ENCODE measurements at places on chromosomes 16 and 17. TPM values are rescaled to one million over a fixed set of nuclear protein-coding genes. Genes with fewer than 3 reads are reported as not detected.

PDP2 gene
- 38.1 TPM for total RNA-seq

FOXJ1 gene
- 11.6 TPM for total RNA-seq

ZSCAN10 gene
- 0.09 TPM for total RNA-seq

CACNG5 gene
- total RNA-seq = not detected

GRCh38 chr16:48323783-48324775 lies 61.1 kb downstream of the SIAH1 start:
- no peak for DNase-seq

DNA sequence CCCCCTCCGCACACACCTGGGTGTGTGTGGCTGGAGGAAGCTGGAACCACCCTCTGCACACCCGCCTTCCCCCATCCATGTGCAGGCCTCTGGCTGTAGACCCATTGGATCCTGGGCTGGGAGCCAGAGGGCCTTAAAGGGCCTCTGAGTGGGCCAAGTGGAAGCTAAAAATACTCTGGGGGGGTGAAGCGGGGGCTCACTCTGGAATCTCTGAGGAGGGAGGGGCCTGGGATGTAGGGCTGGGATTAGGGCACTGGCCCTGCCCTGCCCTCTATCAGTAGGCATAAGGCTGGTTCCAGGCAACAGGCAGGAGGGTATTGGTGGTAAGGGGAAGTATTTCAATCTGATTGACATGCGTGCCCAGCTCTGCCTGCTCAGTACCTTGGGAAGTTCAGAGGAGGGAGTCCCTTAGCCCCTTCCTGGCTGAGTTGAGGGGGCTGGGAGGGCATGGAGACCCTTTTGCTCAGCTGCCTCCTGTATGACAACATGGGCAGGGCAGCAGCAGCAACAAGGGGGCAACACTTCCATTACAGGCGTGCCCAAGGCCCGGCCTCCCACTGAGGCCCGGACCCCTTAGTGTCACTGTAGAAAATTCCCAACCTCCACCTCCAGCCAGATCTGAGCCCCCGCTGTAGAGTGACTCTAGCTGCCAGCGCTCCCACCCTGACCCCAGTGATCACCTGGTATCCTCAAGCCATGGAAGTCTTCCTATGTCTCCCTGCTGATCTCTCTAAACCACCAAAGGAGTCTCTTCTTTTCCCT lies 5.2 kb downstream of the ITGA3 start:
- no peak for DNase-seq

DNA sequence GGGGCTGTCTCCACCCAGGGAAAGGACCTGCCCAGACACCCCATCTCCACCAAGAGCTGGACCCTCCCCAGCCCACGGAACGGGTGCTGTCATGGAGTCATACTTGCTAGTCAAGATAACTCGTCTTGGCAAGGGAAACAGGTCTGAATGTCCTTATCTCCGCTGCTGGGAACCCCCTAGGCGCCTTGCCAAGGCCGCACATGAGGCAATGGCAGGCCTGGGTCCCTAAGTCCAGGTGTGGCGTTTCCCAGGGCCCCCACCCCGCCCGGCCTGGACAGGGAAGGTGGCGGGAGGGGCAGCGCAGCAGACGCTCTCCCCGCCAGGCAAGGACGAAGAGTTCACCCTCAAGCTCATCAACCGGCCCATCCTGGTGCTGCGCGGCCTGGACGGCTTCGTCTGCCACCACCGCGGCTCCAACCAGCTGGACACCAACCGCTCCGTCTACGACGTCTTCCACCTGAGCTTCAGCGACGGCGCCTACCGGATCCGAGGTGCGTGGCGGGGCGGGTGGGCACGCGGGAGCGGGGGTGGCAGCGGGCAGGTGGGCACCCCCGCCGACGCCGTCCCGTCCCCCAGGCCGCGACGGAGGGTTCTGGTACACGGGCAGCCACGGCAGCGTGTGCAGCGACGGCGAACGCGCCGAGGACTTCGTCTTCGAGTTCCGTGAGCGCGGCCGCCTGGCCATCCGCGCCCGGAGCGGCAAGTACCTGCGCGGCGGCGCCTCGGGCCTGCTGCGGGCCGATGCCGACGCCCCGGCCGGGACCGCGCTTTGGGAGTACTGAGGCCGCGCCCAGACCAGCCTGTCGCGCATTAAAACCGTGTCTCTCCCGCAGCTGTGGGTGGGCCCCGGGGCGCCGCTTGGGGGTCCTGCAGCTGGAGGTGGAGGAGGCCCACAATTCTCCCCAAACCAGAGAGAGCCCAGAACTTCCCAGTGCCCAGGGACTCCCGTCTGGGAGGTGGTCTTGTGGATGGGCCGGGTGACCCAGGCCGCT lies 8.4 kb downstream of the FSCN2 start:
- no peak for DNase-seq

DNA sequence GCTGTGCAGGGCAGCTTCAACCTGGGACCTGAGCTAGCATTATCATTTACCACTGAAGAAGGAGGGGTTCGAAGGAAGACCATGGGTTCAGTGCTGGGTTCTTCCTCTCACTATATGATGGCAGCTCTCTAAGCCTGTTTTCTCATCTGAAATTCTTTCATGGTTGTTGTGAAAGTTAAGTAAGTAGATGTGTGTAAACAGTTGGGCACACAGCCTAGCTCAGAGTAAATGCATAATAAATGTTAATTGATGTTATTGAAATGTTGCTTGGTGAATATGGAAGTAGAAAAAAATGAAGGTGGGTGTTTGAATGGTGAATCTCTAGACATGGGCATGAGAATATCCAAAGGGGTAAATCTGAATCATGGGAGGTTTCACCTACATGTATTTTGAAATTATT lies 9.1 kb downstream of the CEP95 start:
- no peak for DNase-seq

GRCh38 chr17:49496183-49496866 lies 1.2 kb downstream of the NGFR start:
- peak; percentile 89 for DNase-seq

DNA sequence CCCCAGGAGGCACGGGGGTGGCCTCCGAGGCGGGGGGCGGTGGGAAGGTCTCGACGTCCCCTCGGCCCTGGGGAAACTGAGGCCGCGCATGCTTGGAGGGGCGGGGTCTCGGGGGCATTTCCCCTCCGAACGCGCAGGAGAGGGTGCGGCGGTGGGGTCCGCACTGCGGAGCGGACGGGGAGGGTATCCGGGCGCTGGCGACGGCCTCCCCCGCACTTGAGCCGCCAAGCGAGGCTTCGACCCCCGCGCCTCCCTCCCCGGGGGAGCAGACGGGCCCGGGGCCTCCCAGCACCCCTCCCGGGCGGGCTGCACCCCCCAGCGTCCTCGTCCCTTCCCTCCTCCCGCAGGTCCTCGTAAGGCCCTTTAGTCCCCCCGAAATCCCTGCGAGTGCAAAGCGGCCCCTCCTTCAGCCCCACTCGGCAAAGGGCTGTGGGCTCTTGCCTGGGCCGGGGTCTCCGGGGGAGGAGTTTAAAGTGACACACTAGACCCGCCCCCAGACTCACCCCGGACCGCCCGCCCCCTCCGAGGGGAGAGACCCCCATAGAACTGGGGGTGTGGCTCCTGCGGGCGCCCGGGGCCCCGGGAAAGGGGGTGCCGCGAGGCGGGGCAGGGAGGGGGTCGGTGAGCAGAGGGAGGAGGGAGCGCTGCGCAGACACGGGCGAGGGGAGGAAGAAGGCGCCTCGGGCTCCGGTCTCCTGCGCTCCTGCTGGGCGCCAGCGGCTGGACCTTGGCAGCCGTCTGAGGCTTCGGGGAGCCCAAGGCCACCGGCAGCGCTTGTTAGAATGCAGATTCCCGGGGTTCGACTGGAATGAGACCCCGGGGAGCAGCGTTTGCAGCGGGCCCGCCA lies 632 bp downstream of the BAIAP3 start:
- DNase-seq = no peak
